ENCODE measurements at places on chromosomes 11 and 22. TPM values are rescaled to one million over a fixed set of nuclear protein-coding genes. Genes with fewer than 3 reads are reported as not detected.
A peak's percentile ranks its signal among the peaks of the same experiment; 100 is the strongest.

- no peak for DNase-seq
These were observed 93.0 kb downstream of the CELSR1 start for GRCh38 chr22:46444390-46444854.

GRCh38 chr11:94539420-94539819, 4.3 kb upstream of the FUT4 start:
- DNase-seq = no peak

GRCh38 chr22:23279781-23280180, 99.5 kb downstream of the BCR start:
- DNase-seq = no peak

DNA sequence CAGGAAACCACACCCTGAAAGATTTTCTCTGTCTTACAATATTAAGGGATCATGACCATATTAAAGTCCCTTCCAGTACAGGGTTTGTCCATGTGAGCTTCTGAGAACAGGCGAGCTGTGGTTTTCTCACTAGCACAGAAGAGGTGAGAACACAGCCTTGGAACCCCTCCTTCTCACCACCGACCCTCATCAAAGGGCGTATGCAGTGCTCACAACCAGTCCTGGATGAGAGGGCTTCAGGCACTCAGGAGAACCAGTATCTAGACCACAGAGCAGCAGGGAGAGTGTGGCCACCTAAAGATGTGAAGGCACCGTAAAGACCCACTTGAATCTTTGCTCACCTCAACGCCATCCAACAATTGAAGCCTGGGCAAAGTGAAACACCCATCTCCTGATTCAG, 397.0 kb downstream of the ETS1 start:
- DNase-seq = no peak

GRCh38 chr11:71305451-71306125, 53.2 kb upstream of the SHANK2 start:
- peak; percentile 44 for DNase-seq

- DNase-seq = no peak
These were observed 55.9 kb downstream of the PPP6R2 start for GRCh38 chr22:50398831-50399648.

MMP27 gene
- 0.32 TPM for total RNA-seq

KCNC1 gene
- total RNA-seq = not detected

GRCh38 chr11:134047586-134047999, 21.3 kb upstream of the JAM3 start:
- DNase-seq = peak; percentile 95

- peak; percentile 68 for DNase-seq
These were observed 5.2 kb upstream of the PRR33 start for GRCh38 chr11:1896923-1897322.

GRCh38 chr22:36317658-36318271, 64.8 kb downstream of the APOL1 start:
- DNase-seq = no peak

DNA sequence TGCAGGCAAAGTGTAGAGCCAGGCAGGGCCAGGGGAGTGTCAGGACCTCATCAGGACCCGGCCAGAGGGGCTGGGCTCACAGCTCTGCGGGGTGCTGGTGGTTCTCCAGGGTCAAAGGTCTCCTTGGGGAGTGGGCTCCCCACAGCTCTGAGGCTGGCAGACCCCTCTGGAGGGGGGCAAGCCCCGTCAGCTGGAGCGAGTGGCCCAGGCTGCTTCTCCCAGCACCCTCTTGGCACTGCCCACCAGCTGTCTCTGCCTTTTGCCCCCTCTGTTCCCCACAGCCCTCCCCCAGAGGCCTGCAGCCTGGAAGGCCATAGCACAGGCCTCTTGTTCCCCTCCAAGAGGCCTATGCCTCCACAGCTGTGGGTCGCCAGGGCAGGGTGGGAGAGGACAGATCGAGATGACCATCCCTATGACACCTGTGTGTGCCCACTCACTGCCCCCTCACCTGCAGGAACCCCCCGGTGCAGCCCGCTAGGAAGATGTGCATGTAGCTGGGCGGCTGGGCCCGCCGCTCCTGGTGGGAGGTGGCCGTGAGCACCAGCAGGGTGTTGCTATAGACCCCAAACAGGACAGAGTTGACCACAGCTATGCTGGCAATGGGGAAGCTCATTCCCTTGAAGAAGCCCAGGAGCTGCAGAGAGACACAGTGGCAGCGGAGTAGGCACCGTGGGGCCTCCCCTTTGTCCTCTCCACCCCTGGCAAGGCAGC, 3.4 kb downstream of the SLC25A45 start:
- DNase-seq = no peak

SLC22A12 gene
- total RNA-seq = not detected

- DNase-seq = no peak
These were observed 2.0 kb downstream of the GTF2H1 start for GRCh38 chr11:18324381-18324780.

C11orf16 gene
- not detected for total RNA-seq

- peak; percentile 89 for DNase-seq
These were observed 27.6 kb upstream of the TOLLIP start for GRCh38 chr11:1336836-1337646.

RAB36 gene
- total RNA-seq = 5.1 TPM

KRTAP5-7 gene
- total RNA-seq = not detected

IL17REL gene
- not detected for total RNA-seq

DNA sequence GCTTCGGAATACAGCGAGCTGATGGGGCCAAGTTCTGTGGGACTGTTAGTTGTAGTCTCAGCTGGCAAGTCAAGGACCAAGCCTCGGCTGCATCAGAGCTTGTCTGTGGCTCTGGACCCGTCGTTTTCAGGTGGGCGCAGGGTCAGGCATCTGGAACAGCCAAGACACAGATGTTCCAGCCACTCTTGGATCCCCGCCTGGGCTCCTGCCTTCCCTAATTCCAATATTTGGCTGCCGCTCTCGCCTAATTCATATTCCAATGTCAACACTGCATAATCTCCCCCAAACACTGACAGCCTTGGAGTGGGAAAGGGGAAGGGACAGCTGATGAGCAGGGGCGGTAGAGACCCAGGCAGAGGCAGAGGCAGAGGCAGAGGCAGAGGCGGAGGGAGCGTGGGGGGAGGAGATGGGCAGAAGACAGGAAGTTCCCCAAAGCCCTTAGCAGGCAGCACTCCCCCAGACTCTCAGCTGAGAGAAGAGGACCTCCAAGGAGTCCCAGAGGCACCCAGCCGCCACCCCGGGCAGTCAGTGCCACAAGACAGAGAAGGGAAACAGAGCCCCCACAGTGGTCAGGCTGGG, 49.6 kb upstream of the SLC35C1 start:
- DNase-seq = no peak

- DNase-seq = no peak
These were observed 166.8 kb downstream of the CSNK2A3 start for GRCh38 chr11:11186249-11186648.

GRCh38 chr22:45278125-45278524, 6.6 kb upstream of the UPK3A start:
- DNase-seq = no peak

- DNase-seq = peak; percentile 51
These were observed 103.7 kb downstream of the SHANK2 start for GRCh38 chr11:71148716-71149115.

DNA sequence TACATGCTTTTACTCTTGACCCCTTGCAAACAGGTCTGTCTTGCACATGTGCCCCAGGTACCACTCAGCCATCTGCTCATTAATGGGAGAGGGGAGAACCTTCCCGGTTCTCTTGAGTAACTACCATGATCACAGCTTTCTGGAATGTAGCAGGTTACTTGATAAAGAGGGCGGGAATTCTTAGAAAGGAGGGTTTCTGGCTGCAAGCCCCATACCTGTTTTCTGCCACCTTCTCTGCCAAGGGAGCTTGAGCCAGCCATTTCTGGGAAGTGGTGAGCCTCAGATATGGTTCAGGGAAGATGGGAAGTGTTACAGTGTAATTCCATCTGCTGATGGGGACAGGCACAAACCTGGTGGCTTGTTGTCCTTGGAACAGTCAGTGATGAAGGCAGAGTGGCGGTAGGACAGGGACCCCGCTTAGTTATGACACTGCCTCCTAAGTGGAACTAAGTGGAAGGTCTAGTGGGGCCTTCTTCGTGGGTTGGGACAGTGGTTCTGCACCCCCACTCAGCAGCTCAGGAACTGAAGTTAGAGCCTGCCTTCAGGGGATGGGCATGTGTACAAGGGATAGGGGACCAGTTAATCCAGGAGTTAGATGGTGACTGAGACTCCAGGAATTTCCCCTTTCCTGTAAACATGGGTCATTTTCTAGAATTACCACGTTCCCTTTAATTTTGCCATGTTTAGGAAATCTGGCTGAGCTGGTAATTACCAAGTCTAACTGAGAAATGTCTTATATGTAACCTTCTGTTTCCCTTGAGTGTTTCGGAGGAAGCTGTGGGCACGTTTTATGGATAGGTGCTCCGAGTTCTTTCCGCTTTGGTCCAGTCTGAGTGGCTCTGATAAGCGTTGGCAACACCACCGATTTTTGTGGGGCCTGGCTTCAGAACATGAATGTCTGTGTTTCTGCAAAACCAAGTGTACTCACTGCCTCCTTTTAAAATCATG, 35.3 kb downstream of the BCR start:
- DNase-seq = no peak

BATF2 gene
- total RNA-seq = 1.8 TPM

- DNase-seq = no peak
These were observed 565.4 kb downstream of the ETS1 start for GRCh38 chr11:128022007-128022368.

TBX10 gene
- not detected for total RNA-seq

SLC5A4 gene
- 0.32 TPM for total RNA-seq

DNA sequence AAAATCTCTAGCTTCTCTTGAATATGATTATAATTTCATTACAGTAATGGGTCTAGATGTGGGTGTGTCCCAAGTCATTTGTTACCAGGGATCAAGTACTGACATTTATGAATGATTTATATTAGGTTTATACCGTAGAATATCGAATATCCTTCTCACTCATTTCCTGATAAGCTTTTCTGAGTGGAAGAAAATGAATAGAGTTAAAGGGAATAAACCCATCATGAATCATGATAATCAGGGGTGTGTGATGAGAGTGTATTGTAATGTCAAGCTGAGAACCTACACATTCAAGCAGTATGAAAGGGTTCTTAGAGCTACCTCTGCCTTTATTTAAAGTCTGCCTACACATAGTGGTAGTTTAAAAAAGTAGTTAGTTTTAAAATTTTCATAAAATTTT, 17.3 kb downstream of the MED17 start:
- no peak for DNase-seq

GRCh38 chr11:8167796-8168195, 1.0 kb downstream of the RIC3 start:
- no peak for DNase-seq

KRTAP5-2 gene
- total RNA-seq = not detected

- DNase-seq = peak; percentile 97
These were observed 2.1 kb downstream of the CCDC88B start for GRCh38 chr11:64341851-64342791.

DNA sequence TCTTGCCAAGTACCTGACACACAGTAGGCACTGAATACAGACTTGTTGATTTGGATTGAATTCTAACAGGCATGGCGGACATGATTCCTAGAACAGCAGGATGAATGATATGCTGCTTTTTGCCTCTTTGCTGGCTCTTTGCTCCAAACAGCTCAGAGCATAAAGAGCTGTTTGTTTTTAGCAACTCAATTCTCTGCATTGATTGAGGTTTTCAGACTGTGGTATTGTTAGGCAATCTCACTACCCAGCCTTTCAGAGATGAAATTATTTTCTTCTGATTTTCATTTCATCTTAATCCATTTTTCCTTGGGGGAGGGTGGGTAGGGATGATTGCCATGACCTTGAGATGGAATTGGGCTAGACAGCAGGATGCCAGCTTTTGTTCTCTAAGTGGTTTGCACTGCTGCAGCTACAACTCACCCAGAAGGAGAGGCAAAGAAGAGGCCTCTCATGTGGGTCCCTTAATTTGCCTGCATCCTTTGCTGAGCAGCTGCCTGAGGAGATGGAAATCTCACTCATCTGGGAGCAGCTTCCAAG, 20.5 kb downstream of the COA4 start:
- no peak for DNase-seq

GRCh38 chr11:31798554-31799434, 12.3 kb downstream of the PAX6 start:
- DNase-seq = peak; percentile 75

GRCh38 chr11:59669611-59670009, 773 bp upstream of the PATL1 start:
- DNase-seq = peak; percentile 83
